Right renal pelvis (tissue), 4 donors: ENCODE measurements at places on chromosomes 1 and 21.
A peak's percentile ranks its signal among the peaks of the same experiment; 100 is the strongest.

DNA sequence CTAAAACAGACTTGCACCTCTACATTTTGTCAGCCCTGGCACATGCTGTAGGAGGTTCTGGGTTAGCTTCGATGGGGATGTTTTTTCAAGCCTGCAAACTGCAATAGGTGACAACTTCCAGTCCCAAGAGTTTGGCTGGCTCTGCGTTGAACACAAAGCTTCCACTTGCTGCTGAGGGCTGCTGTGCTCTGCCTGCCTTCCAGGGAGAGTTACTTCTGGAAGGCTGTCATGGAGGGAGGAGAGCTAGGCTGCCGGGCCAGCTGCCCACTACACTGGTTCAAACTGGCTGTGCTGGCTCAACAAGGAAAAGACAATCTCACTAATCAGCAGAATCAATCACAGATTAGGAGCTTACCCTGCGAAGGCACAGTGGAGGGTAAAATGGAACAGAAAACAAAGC lies 46.7 kb upstream of the PPP2R5A start:
- no peak for DNase-seq

DNA sequence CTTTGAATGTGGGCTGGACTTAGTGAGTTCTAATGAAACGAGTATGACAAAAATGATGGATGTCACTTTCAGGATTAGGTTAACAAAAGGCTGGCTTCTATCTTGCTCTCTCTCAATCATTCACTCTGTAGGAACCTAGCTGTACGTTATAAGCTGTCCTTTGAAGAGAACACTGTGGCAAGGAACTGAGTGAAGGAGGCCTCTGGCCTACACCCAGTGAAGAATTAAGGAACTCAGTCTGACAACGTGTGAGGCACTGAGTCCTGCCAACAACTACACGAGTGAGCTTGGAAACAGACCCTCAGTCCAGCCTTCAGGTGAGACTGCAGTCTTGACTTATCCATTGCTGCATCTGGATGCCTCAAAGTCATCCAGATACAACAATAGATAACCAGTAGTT lies 3.3 kb upstream of the DNTTIP2 start:
- DNase-seq: no peak

DNA sequence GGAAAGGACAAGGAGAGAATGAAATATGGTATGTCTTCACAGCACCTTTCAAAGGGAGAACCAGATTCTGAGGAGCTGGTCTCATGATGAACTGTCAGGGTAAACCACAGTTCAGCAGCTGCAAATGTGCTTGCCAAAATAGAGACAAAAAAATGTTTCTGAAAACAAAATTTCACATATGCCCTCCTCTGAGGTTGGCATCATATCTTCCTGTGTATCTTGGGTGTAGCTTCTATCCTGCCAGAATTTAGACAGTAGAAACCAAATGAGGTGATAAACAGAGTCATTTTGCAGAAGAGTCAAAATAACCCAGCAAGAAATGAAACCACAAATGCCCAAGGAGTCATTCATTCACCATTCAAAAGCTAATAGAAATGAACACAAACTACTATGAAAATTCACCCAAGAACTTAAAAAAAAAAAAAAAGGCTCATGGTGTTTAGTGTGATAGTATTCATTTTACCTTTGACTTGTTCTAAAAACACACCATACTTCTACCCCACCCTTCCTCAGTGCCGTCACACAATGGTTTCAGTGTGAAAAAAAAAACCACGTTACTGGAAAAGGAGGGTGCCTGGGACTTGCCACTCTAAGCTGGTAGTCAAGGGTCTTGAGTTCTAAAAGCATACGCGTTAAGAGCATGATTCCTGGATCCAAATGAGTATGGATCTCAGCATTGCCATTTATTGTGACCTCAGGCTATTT lies 18.5 kb downstream of the SELL start:
- no peak for DNase-seq

- no peak for DNase-seq
Measured at GRCh38 chr1:180849031-180849775, 63.5 kb upstream of the KIAA1614 start.

- no peak for DNase-seq
Measured at GRCh38 chr1:12180315-12180714, 13.5 kb downstream of the TNFRSF1B start.

DNA sequence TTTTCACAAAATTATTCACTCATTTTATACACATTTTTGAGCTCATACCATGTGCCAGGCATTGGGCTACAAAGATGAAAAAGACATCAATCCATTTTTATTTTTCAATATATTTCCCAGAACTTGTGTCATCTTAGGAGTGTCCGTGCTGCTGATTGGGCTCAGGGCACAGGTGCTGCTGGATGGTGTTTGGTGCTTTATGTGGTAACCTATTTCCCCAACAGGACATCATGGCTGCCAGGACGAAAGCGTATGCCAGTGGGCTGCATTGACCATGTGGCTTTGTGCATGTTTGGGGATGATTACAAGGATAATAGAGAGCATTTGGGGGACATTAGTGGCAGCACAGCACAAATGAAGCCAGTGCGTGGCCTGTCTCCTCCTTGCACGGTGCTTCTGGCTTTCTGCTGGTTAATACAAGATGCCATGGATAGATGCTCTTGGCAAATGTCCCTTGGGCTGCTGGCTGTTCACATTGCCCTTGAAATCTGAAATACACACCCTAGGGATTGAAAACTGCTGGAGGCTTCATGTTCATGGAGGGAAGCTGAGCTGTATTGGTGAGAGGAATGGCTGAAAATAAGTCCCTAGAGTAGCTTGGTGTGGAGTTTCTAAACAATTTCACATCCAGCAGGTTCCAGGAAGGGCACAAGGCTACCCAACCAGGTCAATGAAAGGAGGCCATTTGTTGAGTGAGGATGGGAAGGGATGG lies 52.3 kb downstream of the TENT5C start:
- no peak for DNase-seq

- peak; percentile 95 for DNase-seq
Measured at GRCh38 chr1:44354840-44355581, at the start of gene ERI3. Gene ERI3 (minus strand): TSS chr1:44355257. CDS start chr1:44355026, 231 bp downstream.

GRCh38 chr1:218965821-218966220 lies 207.9 kb upstream of the LYPLAL1 start:
- DNase-seq: no peak

DNA sequence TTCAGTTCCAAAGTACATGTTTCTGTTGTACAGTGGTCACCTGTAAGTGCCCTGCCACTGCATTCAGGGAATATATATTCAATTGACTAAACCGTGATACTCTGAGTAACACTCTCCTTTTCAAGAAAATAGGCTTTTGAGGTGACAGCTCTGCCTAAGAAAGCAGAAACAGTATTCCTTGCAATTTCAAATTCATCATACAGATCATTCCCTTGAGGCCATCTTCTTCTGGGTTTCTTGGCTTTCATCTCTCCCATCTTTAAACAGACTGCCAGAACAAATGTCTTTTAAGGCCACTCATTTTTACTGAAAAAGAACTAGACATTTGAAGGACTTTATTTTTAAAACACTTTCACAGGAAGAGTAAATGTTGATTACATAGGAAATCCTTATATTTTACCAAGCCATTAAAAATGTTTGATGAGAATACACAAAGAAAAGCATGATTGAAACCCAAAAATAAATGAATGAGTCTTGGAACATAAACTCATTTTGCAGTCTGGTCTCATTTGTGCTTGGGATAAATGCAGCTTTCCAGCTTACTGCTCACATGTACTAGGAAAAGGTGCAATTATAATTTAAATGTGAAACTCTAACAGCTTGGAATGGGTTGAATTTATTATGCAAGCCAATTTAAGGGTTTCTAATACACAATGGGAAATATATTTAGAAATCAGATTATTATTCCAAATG lies 34.7 kb downstream of the PLPPR5 start:
- no peak for DNase-seq

GRCh38 chr1:64212031-64212430 lies 8.6 kb downstream of the UBE2U start:
- no peak for DNase-seq

DNA sequence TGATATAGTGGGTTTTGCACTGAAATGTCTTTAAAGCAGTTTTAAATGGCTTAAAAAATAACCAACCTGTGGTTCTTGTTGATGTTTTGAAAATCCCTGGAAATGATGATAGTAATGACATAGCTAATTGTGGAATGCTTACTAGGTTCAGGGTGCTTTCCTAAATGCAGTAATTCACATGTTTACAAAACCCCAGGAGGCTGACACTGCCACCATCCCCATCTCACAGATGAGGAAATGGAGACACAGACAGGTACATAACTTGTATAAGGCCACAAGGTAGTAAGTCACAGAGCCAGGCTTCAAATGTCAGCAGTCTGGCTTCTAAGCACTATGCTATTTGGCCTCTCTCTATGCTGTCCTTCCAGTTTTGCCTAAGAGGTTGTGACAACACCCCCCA lies 40.6 kb downstream of the C8B start:
- DNase-seq: no peak

DNA sequence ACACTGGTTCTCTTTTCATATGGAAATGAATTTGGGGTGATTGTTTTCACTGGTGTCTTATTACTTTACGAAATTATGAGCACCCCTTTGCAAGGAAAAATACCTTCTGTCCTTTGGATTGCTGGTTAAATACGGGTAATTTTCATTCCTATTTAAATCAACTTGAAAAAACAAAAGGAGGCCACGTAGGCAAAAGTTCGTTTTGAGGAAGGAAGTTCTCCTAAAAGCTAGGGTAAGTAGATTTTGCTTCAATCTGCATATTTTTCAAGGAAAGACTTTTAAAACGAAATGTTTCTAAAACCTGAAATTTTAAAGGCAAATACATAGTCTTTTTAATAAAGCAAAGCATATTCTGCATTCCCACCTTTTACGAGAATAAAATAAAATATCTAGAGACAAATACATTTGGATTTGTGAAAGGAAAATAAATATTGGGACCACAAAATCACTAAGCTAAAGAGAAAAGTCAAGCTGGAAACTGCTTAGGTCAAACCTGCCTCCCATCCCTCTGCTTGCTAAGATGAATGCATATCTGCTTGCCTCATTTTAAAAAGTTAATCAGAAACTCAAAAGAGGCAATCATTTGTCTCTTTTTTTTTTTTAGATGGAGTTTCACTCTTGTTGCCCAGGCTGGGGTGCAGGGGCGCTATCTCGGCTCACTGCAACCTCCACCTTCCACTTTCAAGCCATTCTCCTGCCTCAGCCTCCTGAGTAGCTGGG lies 70.9 kb upstream of the ETS2 start:
- no peak for DNase-seq

DNA sequence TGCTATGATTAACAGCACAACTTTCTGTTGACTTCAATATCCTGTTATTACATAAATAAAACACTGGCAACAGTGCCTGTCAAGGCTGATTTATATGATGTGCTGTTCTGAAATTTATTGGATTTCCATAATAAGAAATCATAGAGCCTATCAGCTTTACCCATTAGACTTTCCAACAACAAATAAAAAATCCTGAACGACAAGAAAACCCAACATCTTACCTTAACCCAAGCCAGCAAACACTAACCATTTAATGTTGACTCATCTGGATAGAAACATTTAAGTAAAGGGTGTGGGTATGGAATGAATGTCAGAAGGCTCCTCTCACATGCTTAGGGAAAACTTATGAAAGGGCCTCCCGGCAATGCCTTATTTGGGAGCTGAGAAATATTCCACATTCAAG lies 165.1 kb downstream of the SLC45A1 start:
- DNase-seq: no peak

- no peak for DNase-seq
Measured at GRCh38 chr1:111227434-111227833, at the start of gene CHI3L2. Gene CHI3L2 (plus strand): TSS chr1:111227713. CDS start chr1:111227730, 17 bp downstream.

- DNase-seq: no peak
Measured at GRCh38 chr1:16226490-16227179, 10.3 kb downstream of the CPLANE2 start.

- DNase-seq: peak; percentile 33
Measured at GRCh38 chr1:67347688-67348472, 40.2 kb downstream of the IL12RB2 start.

GRCh38 chr1:156100205-156100995 lies 14.1 kb upstream of the LMNA start:
- DNase-seq: no peak

DNA sequence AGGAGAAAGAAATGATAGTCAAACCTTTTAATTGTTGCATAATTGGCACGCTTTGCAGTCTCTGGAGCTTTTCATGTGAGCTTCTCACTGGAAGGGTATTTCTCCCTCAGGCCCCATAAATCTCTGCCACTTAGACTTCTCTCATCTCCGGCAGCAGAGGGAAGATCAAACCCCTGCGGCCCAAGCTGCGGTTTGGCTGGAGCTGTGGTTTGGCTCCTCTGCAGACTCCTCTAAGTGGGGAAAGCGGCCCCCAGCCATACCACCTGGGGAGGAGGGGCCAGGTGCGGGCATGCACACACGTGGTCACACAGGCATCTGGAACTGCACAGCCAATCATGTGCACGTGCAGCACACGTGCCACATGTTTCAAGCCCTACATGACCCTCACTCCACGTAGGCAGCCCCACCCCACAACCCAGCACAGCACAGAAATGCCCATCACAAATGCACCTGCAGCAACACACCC lies 58.3 kb downstream of the UBE2T start:
- DNase-seq: no peak

DNA sequence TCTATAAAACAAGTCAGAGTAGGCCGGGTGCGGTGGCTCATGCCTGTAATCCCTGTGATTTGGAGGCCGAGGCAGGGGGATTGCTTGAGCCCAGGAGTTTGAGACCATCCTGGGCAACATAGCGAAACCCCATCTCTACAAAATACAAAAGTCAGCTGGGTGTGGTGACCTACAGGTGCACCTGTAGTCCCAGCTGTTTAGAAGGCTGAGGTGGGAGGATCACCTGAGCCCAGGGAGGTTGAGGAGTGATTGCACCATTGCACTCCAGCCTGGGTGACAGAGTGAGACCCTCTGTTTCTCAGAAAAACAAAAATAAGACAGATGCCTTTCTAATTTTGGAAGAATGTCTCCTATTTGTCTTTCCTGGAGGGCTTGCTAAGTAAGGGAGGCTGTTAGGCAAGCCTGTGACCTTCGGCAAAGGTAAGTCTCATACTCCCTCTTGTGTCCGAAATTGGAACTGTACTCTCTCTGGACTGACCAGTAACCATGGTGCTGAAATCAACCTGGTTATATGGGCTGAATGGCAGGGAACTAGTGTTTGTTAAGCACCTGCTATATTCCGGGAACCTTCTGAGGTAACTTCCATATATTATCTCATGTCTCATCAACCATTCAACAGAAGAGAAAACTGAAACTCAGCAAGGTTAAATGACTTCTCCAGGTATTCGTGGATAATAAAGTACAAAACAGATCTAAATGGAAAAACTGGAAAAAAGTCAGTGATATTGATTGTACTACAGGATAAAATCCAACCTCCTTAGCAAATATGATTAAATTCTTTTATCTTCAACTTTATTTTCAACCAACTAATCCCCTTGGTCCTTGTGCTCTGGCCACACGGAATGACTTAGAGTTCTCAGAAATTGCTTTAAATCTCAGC lies 11.8 kb upstream of the RAB3B start:
- DNase-seq: peak; percentile 68

GRCh38 chr1:243944429-243945160 lies 94.6 kb upstream of the AKT3 start:
- DNase-seq: no peak

GRCh38 chr1:227795732-227796131 lies 19.7 kb upstream of the PRSS38 start:
- DNase-seq: no peak

DNA sequence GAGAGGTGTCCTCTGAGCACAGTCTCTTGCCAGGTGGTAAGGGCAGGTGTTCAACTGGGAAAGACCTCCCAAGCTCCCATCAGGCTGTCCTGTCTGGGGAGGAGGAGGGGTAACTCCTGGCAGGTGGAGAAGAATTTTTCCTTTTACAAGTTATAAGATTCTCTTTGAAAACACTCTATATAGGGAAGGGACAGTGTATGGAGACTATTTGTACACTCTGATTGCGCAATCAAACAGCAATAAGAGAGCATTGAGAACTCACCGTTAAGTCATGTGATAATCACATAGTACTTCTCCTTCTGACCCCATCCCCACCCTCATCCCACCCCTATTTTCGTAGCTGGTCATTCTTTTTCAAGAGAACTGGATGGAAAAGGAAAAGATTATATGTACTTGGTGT lies 179.3 kb upstream of the ZNF644 start:
- no peak for DNase-seq
